Mesothelial cell of epicardium (in vitro differentiated cells): ENCODE measurements at places on chromosomes 1 and 21. TPM values are rescaled to one million over a fixed set of nuclear protein-coding genes. Genes with fewer than 3 reads are reported as not detected.
A peak's percentile ranks its signal among the peaks of the same experiment; 100 is the strongest.

DNA sequence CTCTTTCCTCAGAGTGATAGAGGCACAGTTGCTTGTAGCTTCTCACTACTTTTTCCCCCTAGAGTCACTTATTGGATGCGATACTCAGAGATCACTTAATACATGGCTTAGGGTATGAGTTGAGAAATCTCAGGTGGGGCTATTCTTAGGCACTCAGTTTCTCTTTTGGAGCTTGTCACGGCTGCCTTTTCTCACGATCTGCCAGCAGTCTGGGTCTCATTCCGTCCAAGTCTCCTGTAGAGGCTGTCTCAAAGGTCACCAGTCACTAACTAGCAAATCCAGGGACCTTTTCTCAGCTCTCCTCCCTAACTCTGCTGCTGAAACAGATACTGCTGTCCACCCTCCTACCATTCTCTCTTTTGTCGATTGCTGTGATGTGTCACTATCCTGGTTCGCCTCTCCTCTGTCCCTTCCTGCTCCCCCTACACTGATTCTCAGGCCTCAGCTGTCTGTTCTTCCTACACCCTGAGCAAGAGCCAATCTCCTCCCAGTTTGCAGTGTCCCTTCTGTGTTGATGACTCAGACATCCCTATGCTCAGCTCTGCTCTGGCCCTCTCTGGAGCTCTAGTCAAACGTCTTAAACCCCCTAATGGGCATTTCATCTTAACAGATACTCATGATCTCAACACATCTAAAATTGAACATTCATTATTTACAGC is 12.4 kb downstream of the ATP1A2 start:
- no peak for DNase-seq
- H3K27me3 ChIP-seq: peaks cover 17% of the 10 kb centered on the region
- H3K4me3 ChIP-seq: no peak overlapping the region
- H3K4me1 ChIP-seq: peaks cover 5% of the 10 kb centered on the region
- H3K36me3 ChIP-seq: no peaks in the 10 kb centered on the region
- no peak overlapping the region for H3K27ac ChIP-seq

DNA sequence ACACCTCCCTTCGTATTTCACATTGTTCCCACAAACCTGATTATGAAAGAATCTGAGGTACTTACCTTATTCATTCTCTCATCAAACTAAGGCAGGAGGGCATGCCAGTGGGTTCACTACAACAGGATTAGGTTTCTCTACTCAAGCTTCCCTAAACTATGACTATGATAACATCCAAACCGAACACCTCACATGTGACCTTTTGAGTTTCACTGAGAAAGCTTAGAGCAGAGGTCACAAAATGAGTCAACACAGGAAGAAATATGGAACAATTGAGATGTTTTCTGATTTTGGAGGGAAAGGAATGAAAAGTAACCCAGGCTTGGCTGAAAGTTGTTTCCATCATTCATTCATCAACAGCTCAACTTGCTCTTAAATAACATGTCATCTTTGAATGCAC is 24.1 kb downstream of the UBR4 start:
- H3K36me3 ChIP-seq: peaks cover 57% of the 10 kb centered on the region
- H3K4me1 ChIP-seq: no peaks in the 10 kb centered on the region
- no peak overlapping the region for H3K27ac ChIP-seq
- no peak for DNase-seq
- no peaks in the 10 kb centered on the region for H3K27me3 ChIP-seq
- no peak overlapping the region for H3K4me3 ChIP-seq

Gene DNAJC16
- total RNA-seq: 24.5 to 28.7 TPM (median 24.7 TPM) in 3 replicates

Gene SLC66A1
- 20.7 to 23.3 TPM (median 20.9 TPM) in 3 replicates for total RNA-seq

Gene ZNF683
- not detected in 3 replicates for total RNA-seq

GRCh38 chr1:91795591-91796389 is 90.2 kb downstream of the TGFBR3 start:
- DNase-seq: no peak
- H3K36me3 ChIP-seq: peaks cover 3% of the 10 kb centered on the region
- no peak overlapping the region for H3K4me3 ChIP-seq

Gene NBPF4
- total RNA-seq: not detected in 3 replicates

GRCh38 chr1:34363915-34364314 is 187.2 kb downstream of the C1orf94 start:
- H3K4me1 ChIP-seq: peaks cover 11% of the 10 kb centered on the region
- DNase-seq: no peak
- H3K36me3 ChIP-seq: no peaks in the 10 kb centered on the region
- no peak overlapping the region for H3K27ac ChIP-seq

DNA sequence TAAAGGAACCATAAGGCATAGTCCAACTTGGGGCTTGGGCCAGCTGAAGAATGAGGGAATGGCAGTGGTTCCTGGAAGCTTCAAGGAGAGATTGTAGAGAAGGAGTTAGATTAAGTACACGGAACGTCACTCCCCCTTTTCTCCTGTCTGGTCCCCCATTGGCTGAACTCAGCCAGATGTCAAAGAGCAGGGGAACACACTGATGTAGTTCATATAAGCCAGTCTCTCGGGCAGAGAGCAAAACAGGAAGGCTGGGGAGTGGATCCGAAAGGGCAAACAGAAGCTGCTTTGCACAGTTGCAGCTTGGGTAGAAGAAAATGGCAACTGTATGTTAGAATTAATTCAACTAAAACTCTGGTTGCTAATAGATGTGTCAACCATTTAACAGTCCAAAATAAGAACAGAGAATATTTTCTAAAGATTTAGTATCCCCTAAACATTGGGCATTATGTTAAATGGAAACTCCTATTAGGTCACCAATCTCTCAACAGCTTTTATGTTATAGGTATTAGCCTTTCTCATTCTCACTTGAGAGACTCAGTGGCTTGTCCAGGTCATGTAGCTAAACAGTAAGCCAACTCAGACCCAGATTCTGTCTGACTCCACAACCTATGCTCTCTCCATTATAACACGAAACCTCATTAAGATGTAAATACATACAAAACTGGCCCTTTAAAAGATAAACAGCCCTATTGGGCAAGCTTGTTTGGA is 600.7 kb upstream of the USP24 start:
- H3K4me3 ChIP-seq: no peak overlapping the region
- peaks cover 28% of the 10 kb centered on the region for H3K4me1 ChIP-seq
- H3K27ac ChIP-seq: peak overlapping the region; percentile 50
- DNase-seq: no peak
- H3K36me3 ChIP-seq: no peaks in the 10 kb centered on the region

GRCh38 chr1:53066488-53066887 is 4.5 kb downstream of the PODN start:
- H3K36me3 ChIP-seq: no peaks in the 10 kb centered on the region
- DNase-seq: no peak
- H3K4me3 ChIP-seq: no peak overlapping the region
- H3K4me1 ChIP-seq: peaks cover 7% of the 10 kb centered on the region
- no peak overlapping the region for H3K27ac ChIP-seq
- H3K27me3 ChIP-seq: peaks cover 38% of the 10 kb centered on the region

GRCh38 chr1:84450910-84451309 is 28.2 kb upstream of the RPF1 start:
- no peaks in the 10 kb centered on the region for H3K4me1 ChIP-seq
- DNase-seq: no peak
- no peaks in the 10 kb centered on the region for H3K36me3 ChIP-seq
- H3K27me3 ChIP-seq: peaks cover 18% of the 10 kb centered on the region
- no peak overlapping the region for H3K27ac ChIP-seq

GRCh38 chr1:8145545-8146202 is 119.6 kb upstream of the ERRFI1 start:
- H3K36me3 ChIP-seq: peaks cover 1% of the 10 kb centered on the region
- H3K4me3 ChIP-seq: no peak overlapping the region
- H3K27me3 ChIP-seq: no peaks in the 10 kb centered on the region
- no peak for DNase-seq

DNA sequence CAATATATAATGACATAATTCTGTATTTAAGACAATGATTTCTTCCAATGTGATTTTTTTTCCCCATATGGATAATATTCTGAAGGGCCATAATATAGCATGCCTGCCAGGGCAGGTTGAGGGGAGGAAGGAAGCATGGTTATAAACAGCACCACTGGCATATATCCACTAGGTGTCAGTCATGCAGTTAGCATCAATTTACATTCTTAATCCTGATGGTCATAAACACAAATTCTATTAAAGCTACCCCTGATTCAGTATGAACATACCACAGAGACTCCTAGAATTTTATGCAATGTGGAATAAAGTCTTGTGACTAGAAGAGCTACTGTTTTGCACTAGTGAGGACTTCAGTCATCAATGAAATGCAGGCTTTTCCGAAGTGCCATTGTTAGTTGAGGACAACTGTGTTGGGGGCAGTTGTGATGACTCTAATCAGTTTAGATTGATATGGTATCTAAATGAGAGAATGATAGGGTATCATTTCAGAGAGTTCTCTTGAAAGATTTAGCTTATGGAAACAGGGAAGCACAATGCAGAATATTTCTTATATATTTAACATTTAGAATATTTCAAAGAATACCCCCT is 342.7 kb upstream of the NR5A2 start:
- no peaks in the 10 kb centered on the region for H3K36me3 ChIP-seq
- no peak for DNase-seq
- no peak overlapping the region for H3K27ac ChIP-seq
- H3K27me3 ChIP-seq: no peaks in the 10 kb centered on the region
- H3K4me1 ChIP-seq: peaks cover 30% of the 10 kb centered on the region
- no peak overlapping the region for H3K4me3 ChIP-seq

Gene KRTAP13-2
- total RNA-seq: not detected in 3 replicates

- H3K4me3 ChIP-seq: no peak overlapping the region
- DNase-seq: no peak
- H3K36me3 ChIP-seq: peaks cover 1% of the 10 kb centered on the region
- H3K4me1 ChIP-seq: peaks cover 73% of the 10 kb centered on the region
These were observed 53.6 kb downstream of the SLC45A1 start for GRCh38 chr1:8371372-8371991.

Gene ST6GALNAC3
- total RNA-seq: 62.3 to 64.8 TPM (median 64.6 TPM) in 3 replicates

Gene SPRR2B
- total RNA-seq: not detected in 3 replicates

DNA sequence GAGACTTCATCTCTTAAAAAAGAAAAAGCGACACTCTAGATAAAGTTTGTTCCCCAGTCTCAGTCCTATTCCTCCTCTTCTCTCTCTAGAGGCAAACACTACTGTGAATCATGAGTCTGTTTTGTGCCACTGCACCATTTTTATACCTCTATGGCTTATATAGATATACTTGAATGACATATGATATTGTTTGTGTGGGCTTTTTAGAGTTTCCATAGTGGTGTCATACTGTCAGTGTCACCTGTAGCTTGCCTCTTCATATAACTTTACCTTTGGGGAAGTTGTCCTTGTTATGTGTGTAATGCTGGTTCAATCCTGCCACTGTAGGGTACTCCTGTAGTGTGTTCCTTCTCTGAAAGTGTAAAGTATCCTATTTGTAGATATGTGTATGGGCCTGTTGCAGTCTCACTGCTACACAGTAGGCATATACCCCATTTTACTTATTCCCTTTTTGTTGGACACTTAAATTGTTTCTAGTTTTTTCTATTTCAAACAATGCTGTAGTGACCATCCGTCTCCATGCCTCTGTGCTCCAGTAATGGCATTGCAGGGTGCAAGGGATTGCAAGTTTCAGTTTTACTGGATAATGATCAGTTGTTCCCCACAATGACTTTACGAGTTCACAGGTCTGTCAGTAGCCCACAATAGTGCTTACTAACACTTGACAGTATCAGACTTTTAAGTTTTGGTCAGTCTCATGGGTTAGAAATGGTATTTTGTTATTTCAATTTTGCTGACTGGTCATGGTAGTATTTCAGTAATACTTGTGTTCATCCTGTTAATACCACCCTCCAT is 2.7 kb downstream of the PRMT2 start:
- H3K27me3 ChIP-seq: no peaks in the 10 kb centered on the region
- H3K4me3 ChIP-seq: peak overlapping the region; percentile 19
- peak overlapping the region; percentile 28 for H3K27ac ChIP-seq

Gene PLA2G2D
- not detected in 3 replicates for total RNA-seq

DNA sequence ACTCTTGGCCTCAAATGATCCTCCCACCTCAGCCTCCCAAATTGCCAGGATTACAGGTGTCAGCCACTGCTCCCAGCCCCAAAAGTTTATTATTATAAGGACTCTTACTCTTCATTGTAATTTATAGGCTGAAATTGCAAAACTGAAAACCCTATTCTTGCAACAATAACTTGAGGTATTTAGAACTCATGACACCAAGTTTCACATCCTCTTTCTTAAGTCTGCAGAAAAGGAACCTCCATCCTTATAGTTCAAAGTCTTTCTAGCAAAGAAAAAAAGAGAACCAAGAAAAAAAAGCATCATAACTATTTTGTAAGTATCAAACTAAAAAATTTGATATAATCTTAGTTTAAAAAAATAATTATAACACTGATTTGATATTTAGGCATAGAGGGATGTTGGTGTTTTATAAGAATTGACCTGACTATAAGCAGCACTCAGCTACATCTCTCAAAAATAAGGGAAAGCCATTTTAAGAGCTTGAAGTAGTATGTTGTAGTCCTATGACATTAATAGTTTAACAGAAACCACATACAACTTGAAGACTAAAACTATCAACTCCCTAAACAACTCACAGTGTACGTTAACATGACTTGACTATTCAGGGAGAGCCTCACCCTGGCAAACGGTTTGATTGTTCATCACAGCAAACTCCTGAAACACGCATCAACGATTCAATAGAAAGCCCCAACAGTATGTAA is 122.4 kb downstream of the AKT3 start:
- no peak for DNase-seq
- no peak overlapping the region for H3K4me3 ChIP-seq
- H3K27ac ChIP-seq: peak overlapping the region; percentile 17
- peaks cover 5% of the 10 kb centered on the region for H3K36me3 ChIP-seq

DNA sequence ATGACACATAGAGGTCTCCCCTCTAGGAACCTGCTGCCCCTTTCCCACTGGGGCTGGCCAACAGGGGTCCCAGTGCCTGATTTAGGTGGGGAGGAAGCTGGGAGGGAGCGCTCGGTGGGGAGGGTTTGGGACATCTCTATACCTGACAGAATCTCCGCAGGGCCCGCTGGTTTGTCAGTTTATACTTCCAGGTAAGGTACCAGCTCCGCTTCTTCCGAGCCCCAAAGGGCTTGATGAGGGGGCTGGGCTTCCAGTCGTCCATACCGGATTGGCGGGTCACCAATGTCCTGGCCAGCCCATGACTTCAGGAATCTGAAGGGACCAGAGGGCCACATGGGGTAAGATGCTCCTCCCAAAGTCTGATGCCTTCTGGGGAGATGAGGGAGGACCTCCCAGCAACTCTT is 672 bp downstream of the POMGNT1 start:
- peaks cover 8% of the 10 kb centered on the region for H3K36me3 ChIP-seq
- peak overlapping the region; percentile 80 for H3K4me3 ChIP-seq
- DNase-seq: no peak
- no peaks in the 10 kb centered on the region for H3K27me3 ChIP-seq
- H3K4me1 ChIP-seq: peaks cover 13% of the 10 kb centered on the region

GRCh38 chr1:82215056-82215852 is 414.5 kb downstream of the ADGRL2 start:
- H3K27me3 ChIP-seq: no peaks in the 10 kb centered on the region
- H3K4me1 ChIP-seq: peaks cover 10% of the 10 kb centered on the region
- H3K4me3 ChIP-seq: no peak overlapping the region
- DNase-seq: no peak

Gene CYP4A11
- total RNA-seq: not detected in 3 replicates
